Right ventricle myocardium inferior (tissue), 1 donor: ENCODE measurements at places on chromosomes 6 and 20.

DNA sequence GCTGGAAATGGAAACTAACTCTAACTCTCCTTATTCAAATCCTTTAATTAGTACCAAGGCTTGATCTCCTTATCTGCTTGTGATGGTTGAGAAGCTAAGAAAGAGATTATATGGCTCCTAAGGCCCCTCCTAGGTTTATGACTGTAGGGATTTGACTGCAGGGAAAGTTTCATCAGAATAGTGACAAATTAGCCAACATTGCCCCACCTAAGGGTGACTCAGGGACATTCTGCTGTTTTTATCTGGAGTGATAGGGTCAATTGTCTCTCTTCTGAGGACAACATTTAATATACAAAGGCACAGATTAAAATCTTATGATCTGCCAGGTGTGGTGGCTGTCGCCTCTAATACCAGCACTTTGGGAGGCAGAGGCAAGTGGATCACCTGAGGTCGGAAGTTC lies 138.1 kb upstream of the MARCKS start:
- DNase-seq = no peak

DNA sequence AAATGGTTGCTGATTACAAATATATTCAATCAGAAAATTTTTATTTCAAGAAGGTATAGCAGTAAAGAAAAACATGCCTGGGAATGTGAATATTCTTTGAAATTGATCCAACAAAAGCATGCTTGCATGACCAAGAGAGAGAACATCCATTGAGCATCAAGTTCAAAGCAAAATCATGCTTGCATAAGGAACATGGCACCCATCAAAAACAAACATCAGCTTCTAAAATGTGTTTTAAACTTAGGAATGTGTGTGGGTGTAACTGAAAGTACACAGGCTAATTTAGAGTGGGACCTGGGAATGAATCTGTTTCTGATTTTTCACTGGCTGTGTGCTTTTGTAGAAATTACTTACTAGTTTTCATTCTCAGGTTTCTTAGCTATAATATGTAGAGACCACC lies 5.6 kb downstream of the SLC17A5 start:
- no peak for DNase-seq

GRCh38 chr6:170006071-170006899 lies 254.9 kb downstream of the ERMARD start:
- no peak for DNase-seq

DNA sequence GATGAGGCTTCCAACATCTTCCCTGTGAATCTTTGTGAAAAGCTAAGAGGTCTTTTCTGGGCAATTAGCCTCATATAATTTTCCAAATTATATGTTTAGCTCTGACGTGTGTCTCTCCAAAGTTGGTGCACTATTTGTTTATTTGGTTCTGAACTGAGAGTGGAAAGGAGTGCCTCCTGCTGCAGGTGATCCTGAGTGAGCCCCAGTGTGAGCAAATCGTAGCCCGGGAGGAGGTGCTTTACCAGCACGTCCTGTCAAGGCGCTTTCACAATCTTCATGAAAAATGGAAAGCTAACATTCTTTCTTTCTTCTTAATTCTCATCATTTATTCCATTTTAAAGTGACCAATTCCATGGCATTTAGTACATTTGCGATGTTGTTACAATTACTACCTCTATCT lies 231.9 kb downstream of the BMP2 start:
- DNase-seq = no peak

DNA sequence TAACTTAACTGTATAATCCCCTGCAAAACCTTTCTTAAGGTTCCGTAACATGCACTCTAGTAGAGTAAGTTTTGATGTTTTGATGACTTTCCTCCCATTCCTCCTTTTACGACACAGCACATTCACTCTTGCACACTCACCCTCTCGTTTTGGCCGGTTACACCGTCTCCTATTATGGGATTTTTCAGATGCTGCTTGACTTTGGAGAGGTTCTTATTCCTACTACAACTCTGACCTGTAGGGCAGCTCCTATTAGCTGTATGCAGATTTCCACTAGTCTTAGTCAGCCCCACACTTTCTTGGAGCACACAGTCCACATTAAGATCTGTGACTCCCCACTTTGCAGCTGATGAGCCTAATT lies 223.7 kb upstream of the SYNCRIP start:
- no peak for DNase-seq

DNA sequence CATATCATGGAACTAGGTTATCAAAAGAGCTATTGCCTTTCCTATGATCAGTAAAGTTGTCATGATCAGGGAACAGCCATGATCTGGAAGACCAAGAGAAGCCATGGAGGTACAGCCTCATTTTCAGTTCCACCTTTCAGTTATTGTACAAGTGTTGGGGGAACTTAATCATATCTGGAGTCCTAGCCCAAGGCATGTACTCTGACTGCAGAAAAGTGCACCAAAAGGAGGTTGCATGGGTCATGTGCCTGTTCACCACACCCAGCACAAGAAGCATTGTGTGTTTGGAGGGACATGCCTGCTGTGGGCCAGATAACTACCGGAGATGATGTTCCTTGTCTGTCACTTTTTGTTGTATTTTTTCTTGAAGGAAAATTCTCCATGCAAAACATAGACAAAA lies 185.8 kb upstream of the MAN1A1 start:
- DNase-seq = no peak

DNA sequence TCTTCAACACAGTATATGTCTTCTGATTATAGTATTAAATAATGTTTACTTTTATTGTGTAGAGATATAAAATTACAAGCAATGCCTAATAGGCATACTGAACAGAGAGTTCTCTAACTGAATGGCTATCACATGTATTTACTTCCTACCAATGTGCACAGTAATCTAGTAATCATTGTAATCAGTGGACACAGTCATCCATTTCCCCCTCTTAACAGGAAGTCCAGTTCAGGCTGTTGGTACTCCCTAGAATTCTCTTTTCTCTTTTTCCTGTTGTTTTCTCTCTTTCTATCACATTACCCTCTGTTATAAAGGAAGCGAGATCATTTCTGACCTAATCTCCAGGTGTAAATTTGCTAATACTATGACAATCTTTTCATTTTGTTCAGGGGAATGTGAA lies 172.5 kb downstream of the HTR1B start:
- DNase-seq = no peak

GRCh38 chr6:124026694-124027093 lies 223.0 kb downstream of the NKAIN2 start:
- DNase-seq = no peak

DNA sequence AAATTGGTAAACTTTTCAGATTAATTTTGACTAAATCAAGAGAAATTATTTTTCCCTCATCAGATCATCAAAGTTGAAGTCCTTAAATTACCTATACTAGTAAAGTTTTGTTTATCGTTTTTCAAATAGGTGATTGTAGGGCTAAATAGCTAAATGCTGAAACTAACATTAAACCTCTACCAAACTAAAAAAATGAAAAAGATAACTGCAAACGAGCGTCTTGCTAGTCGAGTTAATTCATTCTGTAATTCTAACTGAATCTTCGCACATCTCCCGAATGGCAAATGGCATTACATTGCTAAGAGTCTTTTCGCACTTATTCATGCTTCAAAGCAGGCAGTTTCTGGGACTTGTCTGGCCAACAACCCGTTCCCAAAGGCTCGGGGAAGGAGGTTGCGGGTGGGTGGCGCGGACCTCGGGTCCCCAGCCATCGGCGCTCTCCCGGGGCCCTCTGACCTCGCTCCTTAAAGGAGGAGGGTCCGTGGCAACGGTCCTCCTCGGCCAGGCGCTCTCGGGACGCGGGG lies 43.8 kb downstream of the POPDC3 start:
- DNase-seq = no peak

DNA sequence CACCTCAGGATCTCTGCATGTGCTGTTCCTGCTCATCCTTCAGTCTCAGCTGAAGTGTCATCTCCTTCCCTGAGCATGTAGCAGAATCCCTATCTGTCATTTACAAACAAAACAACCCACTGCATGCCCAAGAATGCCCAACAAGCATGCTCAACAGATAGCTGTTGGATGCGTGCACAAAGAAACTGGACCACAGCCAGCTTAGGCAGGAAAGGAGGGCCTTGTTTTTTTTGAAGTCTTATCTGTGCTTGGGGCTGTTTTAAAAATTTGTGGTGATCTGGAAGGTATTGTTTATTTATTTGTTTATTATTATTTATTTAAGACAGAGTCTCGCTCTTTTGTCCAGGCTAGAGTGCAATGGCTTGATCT lies 18.5 kb upstream of the SLC16A10 start:
- no peak for DNase-seq

GRCh38 chr6:40832691-40833090 lies 206.3 kb downstream of the UNC5CL start:
- no peak for DNase-seq

GRCh38 chr6:107230024-107230423 lies 114.7 kb upstream of the BEND3 start:
- no peak for DNase-seq

DNA sequence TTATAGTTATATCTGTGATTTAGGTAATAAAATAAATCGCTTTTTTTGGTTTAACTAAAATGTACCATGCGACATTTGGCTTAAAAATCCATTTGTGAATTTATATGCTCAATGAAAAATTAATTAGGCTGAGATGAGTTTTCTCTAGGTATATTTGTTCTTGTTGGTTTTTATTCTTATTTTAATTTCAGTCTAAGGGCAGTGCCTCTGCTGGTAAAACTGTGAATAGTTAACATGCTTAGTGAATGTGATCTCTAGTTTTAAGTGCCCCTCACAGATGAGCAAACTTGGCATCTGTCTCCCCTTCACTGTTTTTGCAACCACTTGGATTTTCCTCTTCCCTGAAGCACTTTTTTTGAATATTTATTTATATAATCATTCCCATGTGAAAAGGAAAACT lies 822.7 kb downstream of the GRIK2 start:
- no peak for DNase-seq

- no peak for DNase-seq
These were observed 27.8 kb upstream of the ERVFRD-1 start for GRCh38 chr6:11139051-11139960.

GRCh38 chr20:4350096-4350495 lies 334.7 kb upstream of the RNF24 start:
- no peak for DNase-seq

- DNase-seq = no peak
These were observed 45.5 kb upstream of the SNAP25 start for GRCh38 chr20:10172998-10173655.

DNA sequence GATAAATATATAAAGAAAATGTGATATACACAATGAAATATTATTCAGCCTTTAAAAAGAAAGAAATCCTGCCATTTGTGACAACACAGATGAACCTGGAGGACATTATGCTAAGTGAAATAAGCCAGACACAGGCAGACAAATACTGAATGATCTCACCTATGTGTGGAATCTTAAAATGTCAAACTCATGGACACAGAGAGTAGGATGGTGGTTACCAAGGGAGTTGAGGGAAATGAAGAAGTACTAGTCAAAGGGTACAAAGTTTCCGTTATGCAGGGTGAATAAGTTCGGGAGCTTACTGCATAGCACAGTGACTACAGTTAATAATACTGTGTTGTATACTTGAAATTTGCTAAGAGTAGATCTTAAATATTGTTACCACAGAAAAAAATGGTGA lies 14.6 kb upstream of the DEFB132 start:
- no peak for DNase-seq

DNA sequence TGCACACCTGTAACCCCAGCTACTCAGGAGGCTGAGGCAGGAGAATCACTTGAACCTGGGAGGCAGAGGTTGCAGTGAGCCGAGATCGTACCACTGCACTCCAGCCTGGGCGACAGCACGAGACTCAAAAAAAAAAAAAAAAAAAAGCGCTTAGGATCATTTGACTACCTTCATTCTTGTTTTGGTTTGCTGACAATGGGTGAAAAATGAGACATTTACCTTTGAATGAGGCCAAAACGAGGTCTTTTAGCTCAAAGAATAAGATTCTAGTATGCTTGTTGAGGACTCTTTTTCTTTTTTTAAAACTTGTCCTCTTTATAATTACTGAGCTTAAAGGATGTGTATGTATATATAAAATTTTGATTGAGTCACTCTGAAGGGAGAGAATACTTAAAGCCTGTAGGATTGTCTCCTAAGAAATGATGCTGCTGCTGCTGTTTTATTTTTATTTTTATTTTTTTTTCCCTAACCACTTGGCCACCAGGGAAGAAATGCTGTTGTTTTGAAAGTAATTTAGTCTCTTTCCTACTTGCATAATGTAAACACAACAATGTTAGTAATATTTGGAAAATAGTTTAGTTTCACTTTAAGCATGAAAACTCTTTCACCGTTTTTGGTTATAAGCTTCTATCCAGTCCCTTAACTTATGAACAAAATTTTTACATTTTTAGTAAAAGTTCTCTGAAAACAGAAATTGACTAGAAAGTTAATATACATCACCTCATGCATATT lies 7.9 kb downstream of the UBR2 start:
- DNase-seq = no peak
